Stimulated activated CD8-positive, alpha-beta memory T cell treated with anti-CD3 and anti-CD28 coated beads, Interleukin-4, amount 100 ng/mL, for 1 hour (primary cell): ENCODE measurements at places on chromosomes 5 and 9.
A peak's percentile ranks its signal among the peaks of the same experiment; 100 is the strongest.

DNA sequence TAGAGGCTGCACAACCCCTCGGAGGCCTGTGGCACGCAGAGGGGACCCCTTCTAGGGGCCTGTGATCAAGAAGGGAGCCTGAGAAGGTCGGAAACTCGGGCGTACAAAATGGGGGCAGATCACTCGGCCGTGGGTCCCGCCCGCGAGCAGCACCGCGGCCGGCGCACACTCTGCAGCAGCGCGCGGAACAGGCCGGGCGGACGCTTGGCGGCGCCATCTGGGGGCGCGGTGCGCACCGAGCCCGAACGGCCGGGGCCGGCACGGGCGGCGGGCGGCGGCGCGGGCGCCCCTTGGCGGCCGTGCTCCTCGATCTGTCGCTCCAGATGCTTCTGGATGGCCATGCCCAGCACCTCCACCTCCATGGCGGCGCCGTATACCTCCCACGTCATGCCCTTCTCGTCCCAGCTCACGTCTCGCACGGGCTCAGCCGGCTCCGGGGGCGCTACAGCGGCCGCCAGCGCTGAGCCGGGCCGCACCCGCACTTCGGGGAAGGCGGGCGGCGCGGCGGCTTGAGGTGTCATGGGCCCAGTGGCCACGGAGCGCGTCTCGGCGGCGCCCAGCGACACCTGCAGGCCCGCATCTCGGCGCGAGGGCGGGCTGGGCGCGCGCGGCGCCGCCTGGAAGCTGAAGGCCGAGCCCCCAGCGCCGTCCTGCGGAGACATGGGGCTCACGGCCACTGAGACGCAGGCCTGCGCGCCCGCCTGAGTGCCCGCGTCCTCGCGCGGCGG, 13.1 kb downstream of the GPRIN1 start:
- peak; percentile 15 for DNase-seq

DNA sequence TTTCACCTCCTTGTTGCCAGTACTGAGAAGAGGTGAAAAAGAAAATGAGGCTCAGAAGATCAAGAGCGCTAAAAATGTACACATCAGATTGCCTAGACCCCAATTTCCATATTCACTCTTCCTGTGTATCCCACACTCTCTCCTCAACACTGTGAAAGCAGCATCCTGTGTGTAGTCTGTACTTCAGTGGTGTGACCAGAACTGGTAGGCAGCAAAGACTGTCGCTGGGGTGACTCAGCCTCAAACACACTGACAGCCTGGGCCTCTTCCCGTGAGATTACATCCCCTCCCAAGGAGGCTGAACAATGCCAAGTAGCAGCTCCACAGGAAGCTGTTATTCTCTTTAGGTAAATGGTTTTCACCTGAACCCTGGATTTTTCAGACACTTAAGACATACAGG, 135.5 kb downstream of the CCDC192 start:
- no peak for DNase-seq

DNA sequence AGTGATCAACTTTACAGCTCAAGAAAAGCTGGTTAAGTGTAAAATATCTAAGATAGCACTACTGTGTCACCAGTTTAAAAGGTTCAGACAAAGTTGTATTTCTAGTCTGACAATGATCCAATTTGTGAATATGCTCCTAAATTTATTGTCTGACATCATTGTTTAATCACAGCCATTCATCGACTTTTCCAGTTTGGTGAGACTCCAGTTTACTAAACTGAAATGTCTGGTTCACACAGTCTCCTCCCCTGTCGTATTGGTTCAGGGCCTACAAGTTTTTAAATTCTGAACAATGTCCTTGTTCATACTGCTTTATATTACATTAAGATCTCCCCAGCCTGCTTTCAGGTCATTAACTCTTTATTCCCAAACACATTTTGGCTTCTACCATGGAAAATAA, 161.4 kb downstream of the CHSY3 start:
- DNase-seq: no peak

GRCh38 chr9:127168756-127169574, 46.5 kb upstream of the ANGPTL2 start:
- DNase-seq: no peak

GRCh38 chr9:36153746-36154145, 15.4 kb upstream of the CCIN start:
- no peak for DNase-seq
